ENCODE measurements at places on chromosomes 11 and 22.

DNA sequence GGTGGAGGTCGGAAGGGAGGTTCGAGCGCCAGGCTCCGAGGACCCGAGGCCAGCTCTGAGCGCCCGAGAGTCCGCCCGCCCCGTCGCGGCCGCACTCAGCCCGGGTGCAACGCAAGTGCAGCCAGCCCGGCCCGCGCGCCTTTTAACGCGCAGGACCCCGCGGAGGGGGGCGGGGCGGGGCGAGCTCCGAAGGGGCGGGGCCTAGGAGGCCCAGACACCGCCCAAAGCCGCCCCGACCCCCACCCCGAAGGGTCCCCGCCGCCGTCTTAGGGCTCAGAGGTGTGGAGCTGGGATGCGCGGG lies at the start of gene PHOX2A:
Gene PHOX2A, minus strand, starts transcription at position 117 of the 301 bp plus-strand sequence. CDS start 172 bp downstream, outside the sequence.
- DNase-seq: no peak

DNA sequence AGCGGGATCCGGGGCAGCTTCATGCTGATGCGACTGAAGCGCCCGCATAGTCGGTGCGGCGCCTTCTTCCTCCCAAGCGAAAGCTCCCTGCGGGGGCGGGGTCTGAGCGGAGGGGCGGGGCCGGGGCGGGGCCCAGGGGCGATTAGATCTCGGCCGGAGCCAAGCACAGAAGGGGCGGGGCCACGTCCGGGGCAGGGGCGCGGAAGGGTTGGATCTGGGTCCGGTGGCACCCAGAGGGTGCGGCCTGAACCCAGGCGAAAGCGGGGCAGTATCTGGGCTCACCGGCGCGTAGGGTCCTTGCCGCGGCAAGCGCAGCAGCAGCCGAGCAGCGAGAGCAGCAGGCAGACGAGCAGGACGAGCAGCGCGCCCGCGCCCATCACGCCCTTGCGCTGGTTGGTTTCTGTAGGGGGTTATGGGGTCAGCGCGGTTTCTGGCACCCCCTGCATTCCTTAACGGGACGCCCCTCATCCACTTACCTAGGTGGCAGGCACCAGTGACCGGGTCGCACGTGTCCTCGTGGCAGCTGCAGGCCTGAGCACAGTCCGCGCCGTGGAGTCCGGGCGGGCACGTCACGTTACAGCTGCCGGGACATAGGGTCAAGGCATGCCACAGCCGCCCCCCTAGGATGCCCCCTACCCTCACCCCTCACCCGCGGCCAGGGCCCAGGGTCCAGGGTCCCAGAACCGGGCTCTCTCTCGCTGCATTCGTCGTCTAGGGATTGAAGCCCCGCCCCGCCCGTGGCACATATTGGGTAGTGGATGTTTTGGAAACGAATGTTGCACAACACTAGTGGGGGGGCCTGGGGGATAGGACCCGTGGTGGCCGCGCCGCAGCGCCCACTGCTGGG lies 8.1 kb downstream of the SCARF2 start:
- no peak for DNase-seq

- no peak for DNase-seq
Measured at GRCh38 chr11:59660621-59661020, 8.2 kb downstream of the PATL1 start.

GRCh38 chr11:131910523-131911387 lies 540.3 kb downstream of the NTM start:
- DNase-seq: peak; percentile 50

GRCh38 chr22:29226351-29226981 lies 20.8 kb downstream of the EMID1 start:
- DNase-seq: no peak

DNA sequence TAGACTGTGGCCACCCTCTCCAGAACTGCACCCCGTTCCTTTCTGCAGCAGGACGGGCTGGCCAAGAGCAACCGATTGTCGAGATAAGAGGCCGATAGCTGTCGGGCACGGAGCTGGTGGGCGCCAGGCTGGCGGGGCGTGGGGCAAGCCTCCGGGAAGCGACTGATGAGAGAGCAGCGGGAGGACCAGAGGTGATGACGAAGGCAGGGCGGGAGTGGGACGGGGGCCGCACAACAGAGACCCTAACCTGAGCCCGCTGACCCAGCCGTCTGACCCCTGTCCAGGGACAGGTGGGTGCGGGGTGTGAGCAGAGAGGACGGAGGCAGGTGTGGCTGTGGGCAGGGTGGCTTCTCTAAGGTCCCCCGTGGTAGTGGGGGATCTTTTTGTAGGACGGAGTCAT lies 7.3 kb upstream of the BRSK2 start:
- no peak for DNase-seq

DNA sequence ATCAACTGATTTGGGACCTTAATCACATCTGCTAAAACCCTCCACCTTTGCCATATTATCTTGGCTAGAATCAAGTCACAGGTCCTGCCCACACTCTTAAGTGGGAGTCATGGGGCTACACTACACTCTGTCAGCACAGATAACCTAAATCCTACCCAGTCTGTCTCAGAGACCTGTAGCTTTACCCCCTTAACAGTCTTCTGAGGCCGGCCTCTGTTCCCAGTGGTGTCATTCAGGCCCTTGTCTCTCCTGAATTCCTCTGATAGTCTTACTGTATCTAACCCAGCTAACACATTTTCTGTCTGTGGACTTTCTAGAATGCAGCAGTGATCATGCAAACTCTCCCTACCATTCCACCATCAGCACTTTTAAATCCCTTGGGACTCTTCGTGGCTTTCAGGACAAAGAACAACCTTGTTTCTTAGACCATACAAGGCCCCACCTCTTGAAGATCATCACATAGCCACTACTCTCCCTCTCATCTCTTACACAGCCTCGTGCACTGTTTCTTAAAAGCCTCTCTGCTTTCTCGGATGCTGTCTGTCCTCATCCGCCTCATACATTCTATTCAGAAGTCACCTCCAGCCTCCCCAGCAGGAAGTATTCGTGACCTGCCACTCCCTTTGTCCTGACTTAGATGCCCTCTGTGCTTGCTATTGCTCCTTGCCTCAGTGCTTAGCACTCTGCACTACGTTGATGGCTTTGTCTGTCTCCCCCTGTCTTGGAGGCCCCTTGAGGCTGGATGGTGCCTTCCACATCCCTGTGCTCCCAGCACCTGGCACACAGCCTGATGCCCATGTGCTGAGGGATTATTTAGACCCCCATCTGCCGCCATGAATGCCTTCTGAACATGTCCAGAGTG lies 57.9 kb downstream of the PANX1 start:
- peak; percentile 12 for DNase-seq

- DNase-seq: peak; percentile 77
Measured at GRCh38 chr11:27158456-27159334, 118.1 kb downstream of the BBOX1 start.

DNA sequence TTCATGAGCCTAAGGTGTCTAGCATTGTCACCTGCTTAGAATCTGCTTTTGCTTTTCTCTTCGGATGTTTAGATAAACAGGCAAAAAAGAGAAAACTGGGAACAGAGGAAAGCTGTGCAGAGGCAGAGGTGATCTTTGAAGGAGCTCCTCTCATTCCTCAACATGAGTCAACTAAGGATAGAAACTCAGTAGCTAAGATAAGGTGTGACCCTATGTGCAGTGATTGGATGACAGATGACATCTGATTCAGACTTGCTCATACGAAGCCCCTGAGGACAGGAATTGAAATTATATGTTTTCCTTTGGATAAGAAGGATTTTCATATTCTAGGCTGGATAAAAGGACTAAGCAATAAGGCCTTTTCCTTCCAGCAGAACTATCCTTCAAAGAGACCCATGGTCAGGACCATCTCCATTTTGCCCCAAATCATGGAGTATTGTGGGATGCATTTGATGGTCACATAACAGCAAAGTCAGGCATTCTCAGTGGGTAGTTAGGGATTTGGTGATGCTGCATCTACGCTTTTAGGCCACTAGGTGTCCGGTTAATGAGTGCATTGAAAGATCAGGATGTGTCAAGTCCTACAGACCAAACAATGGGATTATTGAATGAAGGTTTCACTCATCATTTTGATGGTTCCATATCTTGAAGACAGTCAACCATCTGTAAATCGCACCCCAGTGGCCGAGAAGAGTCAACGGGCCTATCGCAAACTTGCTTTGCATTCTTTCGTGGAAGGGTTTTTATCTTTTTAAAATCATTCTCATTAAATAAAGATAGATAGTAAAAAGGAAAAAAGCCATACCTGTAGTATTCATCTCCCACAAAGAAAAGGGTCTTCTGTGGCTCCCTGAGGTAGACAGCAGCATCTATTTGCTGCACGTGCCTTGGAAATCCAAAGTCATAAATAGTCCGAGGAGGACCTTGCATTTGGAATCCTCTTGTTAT lies 32.2 kb downstream of the MMP20 start:
- DNase-seq: peak; percentile 17

DNA sequence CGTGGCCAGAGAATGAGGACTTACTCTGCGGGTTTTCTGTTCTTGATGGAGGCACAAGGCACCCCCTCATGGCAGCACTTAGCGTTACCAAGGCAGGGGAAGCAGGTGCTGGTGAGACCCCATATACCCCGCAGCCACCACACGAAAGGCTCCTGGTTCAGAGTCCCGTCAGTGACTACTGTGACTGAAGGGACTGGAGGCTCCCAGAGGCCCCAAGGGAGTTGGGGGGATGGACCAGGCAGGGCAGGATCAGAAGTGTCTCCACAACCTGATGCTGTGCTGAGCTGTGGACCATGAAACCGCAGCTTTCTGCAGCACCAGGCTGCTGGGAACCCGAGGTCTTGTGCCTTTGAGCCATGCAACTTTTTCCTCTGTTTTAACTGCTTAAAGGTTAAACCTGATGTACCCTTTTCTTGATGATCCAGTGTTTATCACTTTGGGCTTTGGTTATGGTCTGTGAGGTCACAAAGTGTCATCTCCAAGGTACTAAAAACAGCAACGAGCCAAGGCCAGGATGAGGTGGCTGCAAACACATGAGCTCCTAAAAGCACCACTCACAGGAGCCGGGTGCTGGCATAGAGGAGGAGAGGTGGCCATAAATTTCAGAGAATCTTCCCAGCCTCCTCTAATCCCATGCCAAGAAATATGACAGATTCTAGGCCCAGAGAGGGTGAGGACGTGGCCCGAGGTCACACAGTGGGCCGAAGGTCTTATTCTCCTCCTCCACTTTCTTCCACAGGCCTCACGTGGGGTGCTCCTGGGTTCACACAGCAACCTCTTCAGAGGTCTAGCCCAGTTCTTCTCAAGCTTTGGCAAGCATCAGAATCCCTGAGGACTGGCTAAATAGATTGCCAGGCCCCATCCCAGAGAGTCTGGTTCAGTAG lies 4.2 kb upstream of the LRRC32 start:
- no peak for DNase-seq

DNA sequence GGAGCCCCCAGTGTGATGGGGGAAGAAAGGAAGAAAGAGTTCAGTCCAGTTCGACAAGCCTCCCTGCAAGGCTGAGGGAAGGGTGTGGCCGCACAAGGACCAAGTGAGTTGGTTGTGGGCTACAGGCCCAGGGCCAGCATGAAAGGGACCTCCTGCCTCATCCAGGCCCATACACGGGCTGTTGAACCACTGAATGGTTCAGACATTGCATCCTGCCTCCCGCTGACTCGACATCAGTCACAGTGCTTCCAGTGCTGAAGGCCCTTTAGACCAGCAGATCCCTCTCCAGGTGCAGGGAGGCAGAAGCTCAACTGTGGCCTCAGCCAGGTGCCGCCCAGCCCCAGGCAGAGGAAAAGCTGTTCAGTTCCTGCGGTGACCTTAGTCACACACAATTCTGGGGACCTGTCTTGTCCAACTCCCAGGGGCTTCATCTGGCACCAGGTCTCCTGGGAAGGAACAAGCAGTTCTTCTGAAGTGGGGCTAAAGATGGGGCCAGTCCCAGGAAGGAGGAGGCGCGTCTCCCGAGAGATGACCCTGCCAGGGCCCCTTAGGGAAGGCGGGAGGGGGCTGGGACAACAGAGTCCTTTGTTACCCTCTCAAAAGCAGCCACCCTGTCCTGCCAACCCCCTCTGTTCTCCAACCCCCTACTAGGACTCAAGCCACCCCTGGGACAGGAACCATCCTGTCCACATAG lies 6.6 kb downstream of the ARRB1 start:
- DNase-seq: no peak

DNA sequence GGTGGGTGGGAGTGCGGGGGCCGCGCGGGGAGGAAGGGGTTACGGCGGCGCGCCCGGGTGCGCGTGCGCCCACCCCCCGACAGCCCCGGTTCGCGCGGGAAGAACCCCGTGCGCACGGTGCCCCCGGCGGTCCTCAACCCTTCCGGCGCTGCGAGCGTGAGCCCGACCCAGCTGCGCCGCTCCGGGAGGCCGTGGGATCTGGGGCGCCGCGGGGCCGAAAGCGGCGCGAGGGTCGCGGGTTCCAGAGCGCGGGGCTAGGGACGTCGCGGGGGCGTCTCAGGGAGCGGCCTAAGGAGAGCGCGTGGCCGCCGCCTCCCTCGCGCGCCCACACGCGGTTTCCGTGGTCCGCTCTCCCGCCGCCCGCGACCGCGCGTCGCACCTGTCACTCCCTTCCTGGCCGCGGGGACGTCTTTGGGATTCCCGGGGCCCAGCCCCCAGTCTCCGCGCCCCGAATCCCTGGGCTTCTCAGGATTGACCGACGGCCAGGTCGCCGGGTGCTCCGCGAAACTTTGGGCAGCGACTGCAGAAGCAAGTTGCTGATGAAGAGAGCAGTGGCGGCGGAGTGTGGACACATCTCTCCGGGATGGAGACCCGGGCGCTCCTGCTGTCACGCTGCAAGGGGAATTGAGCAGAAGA lies 582 bp downstream of the SREBF2 start:
- DNase-seq: no peak

DNA sequence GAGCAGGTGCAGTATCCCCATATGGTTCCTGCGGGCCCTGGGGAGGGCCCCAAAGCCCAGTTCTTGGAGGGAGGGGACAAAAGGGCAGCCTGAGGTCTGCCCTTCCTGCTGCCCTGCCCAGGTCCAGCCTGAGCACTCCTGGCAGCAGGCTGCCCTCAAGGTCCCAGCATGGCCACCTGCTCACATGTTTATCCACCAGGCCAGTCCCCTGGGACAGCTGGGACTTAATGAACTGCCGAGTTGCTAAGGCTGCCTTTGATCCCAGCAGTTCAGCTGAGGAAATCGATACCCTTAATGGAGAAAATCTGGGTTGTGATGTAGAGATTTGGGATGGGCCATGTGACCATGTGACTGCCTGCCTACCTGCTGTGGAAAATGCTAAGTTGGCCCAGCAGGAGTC lies 146.2 kb downstream of the TRIM29 start:
- DNase-seq: no peak

- DNase-seq: no peak
Measured at GRCh38 chr11:121538054-121538453, 85.3 kb upstream of the SORL1-AS1 start.

DNA sequence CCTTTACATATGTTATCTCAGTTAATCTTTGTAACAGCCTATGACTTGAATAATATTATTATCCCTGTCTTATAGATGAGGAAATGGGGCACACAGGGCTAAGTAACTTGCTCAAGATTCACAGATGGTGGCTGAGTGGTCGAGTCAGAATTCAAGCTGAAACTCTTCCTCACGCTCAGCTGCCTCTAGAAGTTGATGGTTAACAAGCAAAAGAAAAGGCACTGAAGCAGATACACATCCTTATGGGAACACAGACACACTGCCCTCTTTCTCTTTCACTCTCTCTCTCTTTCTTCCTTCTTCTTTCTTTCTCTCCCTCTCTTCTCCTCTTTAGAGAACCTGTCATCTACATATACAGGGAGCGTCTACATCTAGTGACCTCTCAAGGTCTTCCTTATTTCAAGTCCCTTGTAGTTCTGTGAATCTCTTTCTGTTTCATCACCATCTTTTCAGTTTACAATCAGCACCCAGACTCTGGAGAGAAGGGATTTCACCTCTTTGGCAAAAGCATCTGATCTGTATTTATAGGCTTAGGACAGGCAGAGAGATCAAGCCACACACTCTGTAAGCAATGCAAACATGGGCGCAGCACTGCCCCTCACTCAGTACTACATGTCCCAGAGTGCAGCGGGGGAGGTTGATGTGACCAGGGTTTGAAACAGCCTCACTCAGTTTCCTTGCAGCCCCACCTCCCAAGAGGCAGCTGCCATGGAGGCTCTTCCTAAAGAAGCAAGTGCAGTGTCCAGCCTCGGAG lies 75.7 kb downstream of the GRAMD1B start:
- no peak for DNase-seq
